ENCODE measurements at places on chromosomes 12 and 14.

GRCh38 chr14:21256539-21257393 is 12.5 kb downstream of the HNRNPC start:
- DNase-seq: no peak

DNA sequence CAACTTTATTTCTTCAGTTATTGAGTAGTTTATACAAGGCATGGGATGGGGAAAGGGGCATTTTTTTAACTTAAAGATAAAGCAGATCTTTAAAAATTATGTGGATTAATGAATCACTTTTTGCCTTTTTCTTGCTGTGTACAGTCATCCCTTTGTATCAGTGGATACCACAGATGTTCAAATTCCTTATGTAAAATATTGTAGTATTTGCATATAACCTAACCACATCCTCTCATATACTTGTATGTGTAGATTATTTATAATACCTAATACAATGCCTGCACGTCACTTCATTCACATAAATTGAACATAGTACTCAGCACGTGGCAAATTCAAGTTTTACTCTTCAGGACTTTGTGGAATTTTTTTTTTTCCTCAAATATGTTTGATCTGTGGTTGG is 66.5 kb upstream of the MON2 start:
- DNase-seq: no peak

DNA sequence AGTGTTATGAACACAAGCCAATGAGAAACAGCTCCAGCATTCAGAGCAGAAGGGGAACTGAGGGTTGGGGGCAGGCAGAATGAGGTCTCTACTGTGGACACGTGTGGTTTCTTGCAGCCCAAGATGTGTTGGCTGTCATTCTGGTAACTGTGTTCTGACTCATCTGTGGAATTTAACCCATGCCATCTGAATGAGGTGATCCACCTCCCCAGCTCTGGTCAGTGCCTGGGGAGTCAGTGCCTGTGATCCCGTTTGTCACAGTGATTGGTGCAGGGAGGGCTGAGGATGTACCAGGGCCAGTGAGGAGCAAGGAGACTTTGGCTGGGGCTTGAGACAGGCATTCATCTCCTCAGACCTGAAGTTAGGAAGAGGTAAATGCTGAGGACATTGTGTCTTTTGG is 216.8 kb downstream of the MSRB3 start:
- DNase-seq: no peak

- no peak for DNase-seq
Observed at GRCh38 chr12:104501660-104502059, 44.9 kb downstream of the CHST11 start.

GRCh38 chr12:75289753-75290152 is 40.4 kb downstream of the CAPS2 start:
- no peak for DNase-seq

DNA sequence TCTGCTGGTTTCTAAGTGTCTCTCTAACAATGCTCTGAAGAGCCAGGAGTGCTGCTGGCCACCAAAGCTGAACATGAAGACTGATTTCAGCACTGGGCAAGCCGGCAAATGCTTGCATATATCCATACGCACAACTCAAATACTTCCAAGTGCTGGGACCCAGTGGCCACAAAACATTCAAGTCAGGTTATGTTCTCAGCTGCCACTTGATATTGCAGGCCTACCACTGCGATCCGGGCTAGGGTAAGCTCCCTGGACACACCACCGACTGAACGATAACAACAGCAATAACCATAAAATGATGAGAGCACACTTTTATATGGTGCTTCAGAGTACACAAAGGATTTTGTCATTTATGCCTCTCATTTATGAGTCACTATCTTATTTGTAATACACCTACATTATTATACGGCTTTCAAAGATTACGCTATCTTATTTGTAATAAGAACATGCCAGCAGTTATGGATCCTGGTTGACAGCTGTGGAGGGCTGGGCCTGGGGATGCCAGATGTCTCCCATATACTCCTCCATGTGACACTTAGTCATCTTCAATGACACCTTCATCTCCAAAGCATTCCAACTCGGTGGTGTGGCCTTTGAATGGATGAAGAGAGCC is 35.5 kb downstream of the CRACR2A start:
- no peak for DNase-seq

DNA sequence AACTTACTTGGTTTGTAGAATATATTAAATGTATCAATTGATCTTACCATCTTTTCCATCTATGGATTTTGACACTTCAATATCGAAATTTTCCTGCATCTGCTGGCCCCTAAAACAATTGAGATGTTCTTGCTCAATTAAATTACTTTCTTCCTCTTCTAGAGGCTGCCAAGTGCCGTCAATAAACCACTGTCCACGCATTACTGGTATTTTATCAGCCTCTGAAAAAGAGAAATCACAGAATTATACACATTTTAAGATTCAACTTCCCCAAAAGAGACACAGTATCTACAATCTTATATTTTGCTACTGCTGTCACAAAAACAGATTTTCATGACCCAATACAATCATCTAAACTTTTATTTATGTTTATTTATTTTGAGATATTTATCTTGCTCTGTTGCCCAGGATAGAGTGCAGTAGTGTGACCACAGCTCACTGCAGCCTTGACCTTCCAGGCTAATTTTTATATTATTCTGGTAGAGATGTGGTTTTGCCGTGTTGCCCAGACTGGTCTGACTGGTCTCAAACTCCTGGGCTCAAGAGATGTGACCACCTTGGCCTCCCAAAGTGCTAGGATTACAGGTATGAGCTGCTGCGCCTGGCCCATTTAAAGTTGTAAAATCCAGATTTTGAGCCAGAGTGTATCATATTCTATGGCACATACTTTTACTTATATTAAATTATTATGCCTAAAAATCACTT is 49.3 kb downstream of the DDHD1 start:
- DNase-seq: no peak

GRCh38 chr14:39370415-39370814 is 61.8 kb downstream of the FBXO33 start:
- no peak for DNase-seq

GRCh38 chr12:112283546-112283945 is 98.7 kb downstream of the HECTD4 start:
- no peak for DNase-seq

DNA sequence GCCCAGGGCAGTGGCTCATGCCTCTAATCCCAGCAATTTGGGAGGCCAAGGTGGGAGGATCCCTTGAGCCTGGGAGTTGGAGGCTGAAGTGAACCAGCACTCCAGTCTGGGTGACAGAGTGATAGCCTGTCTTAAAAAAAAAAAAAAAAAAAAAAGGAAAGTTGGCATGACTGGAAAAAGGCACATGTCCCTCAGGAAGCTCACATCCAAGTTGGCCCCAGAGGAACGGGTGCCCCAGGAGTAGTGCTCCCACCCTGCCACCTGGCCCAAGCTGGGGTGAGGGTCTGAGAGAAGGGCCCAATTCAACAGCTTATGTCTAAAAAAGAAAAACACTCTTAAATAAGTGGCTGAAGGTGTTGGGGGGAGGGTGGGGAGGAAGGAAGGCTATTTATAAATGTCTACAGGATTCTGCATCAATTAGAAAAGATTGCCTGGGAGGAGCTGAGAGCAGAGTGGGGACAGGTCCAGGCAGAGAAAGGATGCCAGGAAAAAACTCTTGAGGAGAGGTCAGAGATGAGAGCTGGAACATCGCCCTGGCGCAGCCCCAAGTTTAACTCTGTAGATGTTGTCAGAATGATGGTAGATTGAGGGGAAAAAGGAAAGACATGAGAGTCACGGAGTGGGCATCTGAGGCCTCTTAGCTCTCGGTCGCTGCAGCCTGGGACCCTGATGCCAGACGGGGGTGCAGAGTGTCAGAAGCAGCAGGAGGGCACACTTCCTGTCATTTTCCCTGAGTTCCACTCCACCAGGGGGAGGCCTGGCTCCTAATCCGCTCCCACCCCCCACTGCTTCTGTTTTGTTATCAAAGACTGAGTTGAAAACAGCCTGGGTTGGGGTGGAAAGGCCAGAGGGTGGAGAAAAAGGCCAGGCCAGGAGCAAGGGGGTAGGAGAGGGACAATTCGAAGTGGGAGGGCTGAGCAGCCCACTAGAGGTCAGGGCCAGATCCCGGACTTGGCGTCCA is 7.3 kb downstream of the SPRYD3 start:
- no peak for DNase-seq

GRCh38 chr12:68291396-68292036 is 38.1 kb upstream of the IL22 start:
- DNase-seq: no peak

DNA sequence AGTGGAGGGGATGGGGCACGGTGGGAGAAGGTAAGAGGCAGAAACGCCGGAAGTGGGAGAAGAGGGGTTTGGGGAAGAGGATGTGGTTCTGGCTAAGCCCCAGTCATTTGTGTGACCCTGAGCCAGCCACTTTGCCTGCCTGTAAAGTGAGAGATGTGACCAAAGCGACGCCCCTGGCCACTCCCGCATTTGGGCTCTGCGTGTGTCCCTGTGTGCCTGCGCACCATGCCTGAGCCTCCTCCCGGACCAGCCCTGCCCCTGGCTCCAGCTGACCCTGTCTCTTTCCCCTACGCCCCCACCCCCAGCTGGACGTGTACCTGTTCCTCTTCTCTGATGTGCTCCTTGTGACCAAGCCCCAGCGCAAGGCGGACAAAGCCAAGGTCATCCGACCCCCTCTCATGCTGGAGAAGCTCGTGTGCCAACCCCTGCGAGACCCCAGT is 8.0 kb downstream of the PLEKHG6 start:
- DNase-seq: no peak

GRCh38 chr14:24806061-24806678 is 172.2 kb upstream of the GZMB start:
- no peak for DNase-seq

DNA sequence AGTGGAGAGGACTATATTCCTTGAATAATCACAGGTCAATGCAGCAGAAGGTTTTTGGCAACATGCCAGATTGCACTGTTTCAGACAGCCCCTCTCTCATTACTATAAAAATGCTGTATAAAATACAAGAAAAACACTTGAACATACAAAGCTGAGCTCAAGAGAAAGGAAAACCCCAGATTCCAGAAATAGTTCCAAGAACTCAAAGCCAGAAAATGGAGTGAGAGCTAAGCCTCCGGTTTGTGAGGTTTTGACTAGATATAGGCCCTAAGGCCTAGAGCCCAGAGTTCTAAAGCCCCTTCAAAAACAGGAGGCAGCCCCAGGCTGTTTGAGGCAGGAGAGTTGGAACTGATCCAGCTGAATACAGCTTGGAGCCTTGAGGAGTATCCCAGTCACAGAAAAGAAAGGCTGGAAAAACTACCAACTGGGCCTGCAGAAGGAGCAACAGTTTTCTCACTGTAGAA is 29.4 kb upstream of the ACTN1 start:
- no peak for DNase-seq

DNA sequence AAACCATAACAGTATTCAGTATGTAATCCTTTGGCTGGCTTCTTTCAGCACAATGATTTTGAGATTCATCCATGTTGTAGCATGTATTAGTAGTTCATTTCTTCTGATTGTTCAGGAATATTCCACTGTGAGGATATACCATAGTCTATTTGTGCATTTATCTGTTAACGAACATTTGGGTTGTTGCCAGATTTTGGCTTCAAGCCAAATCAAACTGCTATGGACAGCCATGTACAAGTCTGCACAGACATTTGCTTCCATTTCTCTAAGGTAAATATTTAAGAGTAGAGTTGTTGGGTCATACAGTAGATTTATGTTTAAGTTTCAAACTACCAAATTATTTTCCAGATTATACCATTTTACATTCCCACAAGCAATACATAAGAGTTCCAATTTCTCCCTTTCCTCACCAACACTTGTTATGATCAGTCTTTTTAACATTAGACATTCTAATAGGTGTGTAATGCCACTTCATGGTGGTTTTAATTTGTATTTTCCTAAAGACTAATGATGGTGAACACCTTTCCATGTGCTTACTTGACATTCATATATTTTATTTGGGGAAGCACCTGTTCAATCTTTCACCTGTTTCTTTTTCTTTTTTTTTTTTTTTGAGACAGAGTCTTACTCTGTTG is 56.6 kb downstream of the ZFYVE21 start:
- no peak for DNase-seq

DNA sequence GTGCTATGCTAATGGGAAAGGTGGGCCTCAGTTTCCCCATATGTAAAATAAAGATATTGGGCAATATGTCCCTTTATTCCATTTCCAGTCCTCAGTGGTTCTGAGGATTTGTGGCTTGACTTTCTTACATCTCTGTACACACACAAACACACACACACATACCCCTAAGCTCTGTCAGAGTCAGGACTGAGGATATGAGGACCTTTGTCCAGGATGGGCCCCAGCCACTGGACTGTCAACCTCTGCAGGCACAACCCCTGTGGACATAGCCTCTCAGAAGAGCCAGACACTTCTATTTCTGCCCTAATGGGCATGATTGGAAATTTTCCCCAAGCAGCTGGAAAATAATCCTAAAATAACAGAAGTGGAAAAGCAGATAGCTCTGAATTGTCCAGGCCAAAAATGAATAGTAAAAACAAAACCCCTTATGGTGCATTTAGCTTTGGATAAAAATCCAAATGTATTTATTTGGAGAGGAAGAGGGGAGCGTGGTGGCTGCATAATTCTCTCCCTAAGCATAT is 50.2 kb downstream of the RIN3 start:
- no peak for DNase-seq

DNA sequence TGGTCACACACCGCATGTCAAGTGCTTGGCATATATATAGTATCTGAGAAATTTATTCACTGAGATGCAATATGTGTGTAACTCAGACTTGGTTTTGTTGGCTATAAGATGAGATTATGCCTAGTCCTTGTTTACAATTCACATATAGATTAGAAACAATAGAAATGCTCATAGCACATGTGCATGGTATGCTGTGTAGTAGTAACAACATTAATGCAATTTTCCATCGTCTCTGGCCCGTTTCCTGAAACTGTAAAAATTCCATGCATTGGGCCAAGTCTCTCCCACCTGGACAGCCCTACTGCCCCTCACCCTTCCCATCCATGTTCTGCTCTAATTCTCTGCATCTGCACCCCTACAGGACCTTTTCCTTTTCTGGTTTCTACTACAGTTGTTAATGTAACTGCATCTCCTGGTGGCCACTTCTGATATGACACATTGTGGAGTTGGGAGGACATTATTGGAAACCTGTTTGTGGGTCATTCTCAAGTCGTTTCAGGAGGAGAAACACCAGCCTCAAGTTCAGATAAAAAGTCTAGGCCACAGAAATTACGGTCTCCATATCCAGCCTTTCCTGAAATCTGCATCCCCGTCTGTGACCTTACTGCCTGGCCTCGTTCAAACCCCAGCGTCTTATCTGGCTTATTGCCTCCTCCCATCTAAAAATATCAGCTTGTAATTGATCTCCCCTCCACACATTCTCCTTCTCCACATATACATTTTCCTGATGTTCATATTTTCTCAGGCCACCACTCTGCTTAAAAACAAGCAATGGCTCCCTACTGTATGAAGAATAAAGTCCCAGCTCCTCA is 37.5 kb downstream of the EMP1 start:
- DNase-seq: no peak
